ENCODE measurements at places on chromosomes 6 and 20.

DNA sequence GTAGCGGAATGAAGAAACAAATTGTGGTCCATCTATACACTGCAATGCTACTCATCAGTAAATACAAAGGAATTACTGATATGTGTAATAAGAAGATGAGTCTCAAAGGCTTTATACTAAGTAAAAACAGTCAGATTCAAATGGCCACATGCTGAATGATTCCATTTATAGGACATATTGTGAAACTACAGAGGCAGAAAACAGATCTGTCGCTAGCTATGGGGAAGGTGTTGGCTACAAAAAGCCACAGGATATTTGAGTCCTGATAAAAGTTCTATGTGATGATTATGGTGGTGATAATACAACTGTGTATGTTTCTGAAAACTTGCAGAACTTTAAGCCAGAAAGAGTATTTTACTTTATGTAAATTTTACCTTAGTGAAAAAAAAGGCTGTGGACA lies 313.2 kb downstream of the HDGFL1 start:
- no peak for DNase-seq

DNA sequence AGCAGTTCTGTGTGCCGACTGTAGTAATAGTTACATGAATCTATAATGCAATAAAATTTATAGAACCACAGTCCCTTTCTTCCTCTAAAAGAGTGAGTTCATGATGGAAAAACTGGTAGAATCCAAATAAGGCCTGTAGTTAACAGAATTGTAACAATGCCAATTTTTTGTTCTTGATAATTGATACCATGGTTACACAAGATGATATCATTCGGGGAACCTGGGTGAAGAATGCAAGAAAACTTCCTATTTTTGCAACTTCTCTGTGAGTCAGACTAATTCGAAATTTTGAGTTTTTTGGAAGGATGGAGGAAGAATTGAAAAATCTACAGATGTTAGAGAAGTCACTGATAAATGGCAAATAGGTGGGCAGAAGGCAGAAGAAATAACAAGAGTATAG lies 381.8 kb downstream of the CDKAL1 start:
- no peak for DNase-seq

DNA sequence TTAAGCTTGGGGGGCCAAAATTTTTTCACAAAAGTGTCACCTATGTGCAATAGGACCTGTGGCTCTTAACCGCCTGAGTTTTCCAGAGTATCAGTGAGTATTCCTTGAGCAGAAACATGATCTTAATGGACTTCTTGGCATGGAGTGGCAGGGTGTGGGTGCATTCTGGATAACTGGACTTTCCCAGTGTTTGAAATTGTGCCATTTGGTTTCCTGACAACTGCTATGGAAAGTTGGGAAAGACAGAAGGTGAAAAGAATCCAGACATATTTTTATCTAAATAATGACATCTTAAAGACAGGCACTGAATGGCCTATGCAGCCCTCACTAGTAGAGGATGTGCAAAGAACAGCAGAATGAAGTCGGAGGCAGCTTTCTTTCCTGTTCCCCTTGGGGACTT lies 34.3 kb upstream of the ADTRP start:
- no peak for DNase-seq

GRCh38 chr20:34180460-34181120 lies 60.6 kb upstream of the ASIP start:
- no peak for DNase-seq

DNA sequence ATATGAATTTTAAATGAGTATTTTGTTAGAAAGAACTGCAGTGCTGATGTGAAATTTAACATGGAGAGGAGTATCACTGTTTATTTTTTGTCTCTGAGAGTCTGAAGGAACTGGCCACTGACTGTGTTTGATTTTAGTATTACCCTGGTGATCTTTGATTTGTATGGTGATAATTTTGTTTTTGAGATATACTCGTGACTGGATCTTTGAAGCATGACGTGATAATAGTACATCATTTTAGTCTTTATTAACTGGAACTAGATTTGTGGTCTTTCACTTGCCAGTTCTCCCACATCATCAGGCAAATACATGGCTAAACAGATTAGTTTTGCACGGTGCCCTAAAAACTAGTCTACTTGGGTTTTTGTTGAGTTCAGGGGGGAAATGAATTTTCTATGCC lies 55.5 kb downstream of the ARID1B start:
- DNase-seq: no peak

DNA sequence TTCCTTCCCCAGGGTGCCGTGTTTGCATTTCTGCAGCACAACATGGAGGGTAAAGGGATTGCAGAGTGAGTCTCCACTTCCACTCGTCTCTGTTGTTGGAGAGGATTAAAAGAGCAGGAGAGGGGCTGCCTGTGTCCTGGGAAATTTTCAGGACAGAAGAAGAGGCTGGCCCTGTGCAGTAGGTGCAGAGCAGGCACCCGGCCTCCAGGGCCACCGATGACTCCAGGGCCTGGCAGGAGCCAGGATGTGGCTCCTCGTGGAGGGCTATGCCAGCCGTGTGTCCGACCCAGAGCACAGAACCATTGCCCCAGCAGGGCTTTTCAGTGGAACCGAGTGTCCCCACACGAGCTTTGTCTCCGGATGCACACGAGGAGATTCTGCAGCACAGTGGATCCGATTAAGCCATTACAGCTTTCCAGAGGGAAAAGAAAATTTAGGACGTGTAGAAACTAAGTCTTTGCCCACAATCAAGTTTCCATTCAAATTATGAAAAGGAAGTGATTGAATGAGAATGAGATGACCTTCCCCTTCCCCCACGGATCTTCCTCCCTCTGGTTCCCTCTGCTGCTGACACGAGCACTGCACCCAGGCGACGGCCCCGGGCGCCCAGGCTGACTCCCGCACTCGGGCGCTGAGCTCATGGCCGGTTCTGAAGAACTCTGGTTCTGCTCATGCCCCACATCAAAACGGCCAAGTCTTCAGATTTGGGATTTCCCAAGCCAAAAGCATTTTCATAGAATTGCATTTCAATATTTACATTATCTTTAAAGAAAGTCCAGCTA lies 43.1 kb upstream of the UNC93A start:
- no peak for DNase-seq
